ENCODE measurements at places on chromosomes 7 and 10.

DNA sequence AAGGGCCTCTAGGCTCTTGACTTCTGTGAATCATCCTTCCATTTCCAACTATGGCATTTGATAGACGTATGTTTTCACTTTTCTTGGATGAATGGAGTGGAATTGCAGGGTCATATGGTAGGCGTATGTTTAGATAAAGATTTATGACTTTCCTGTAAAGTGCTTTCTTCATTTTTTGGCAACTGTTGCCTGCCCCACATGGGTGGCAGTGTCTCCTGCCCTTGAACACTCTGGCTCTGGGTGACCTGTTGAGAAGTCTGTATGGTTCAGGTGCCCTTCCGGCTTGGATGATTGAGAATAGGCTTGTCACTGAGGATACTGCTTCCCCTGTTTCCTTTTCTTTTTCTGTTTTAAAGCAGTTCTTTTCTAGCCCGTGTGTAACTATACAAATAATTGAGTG, 23.1 kb downstream of the RET start:
- no peak for DNase-seq

GRCh38 chr10:86603256-86603655, 51.1 kb upstream of the OPN4 start:
- DNase-seq: no peak

DNA sequence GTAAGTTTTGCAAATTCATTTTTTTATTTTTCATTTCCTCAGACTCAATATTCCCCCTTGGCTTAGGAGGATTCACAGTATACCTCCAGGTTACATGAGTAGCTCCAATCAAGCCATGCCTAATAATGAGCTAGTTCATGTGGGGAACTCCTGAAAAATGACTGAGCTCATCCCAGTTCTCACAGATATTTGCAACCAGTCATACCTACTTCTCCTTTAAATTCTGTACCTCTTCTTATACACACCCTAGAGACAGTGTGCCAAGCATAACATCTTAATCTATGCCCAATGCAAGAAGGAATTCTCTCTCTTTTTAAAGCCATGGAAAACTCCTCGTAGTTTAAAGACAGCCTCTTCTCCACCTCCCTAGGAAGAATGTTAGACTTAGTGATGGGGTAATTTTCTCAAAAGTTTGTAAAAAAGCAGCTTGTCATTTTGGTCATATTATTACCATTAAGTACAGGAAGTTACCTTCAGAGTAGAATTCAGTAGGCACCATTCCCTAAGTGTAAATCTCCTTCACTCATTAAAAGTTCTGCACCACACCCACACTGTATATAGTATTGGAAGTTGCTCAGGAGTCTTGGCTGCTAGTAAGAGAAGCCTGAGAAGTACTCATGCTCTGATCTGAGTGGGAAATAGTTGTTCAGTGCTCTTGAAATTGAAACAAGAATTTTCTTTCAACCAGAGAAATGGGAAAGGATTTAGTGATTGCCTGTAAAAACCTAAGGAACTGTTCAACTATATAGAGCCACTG, 72.7 kb downstream of the PTPRZ1 start:
- no peak for DNase-seq

- no peak for DNase-seq
Observed at GRCh38 chr10:124641282-124642087, 102.7 kb downstream of the FAM53B start.

DNA sequence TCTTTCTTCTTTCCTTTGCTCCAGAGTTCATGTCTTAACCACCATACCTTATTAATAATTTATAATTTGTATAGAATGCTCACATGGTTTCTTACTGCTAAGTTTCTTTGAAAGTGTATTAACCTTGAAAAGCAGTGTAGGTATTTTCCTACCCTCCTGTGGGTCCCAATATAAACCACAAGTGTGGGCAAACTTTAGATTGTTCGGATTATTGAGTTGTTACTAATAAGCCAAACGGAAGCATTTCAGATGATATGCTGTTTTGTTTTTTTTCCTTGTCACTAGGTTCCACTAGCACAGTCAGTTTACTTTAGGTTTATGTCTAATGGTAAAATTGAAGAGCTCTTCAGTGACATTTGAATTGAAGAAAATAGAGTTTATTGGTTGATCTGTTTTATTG, 10.2 kb downstream of the SSBP1 start:
- no peak for DNase-seq

Data from right lobe of liver (tissue), 6 donors.